Kidney (tissue), 22 donors: ENCODE measurements at places on chromosomes 16 and 17. TPM values are rescaled to one million over a fixed set of nuclear protein-coding genes. Genes with fewer than 3 reads are reported as not detected.

DNA sequence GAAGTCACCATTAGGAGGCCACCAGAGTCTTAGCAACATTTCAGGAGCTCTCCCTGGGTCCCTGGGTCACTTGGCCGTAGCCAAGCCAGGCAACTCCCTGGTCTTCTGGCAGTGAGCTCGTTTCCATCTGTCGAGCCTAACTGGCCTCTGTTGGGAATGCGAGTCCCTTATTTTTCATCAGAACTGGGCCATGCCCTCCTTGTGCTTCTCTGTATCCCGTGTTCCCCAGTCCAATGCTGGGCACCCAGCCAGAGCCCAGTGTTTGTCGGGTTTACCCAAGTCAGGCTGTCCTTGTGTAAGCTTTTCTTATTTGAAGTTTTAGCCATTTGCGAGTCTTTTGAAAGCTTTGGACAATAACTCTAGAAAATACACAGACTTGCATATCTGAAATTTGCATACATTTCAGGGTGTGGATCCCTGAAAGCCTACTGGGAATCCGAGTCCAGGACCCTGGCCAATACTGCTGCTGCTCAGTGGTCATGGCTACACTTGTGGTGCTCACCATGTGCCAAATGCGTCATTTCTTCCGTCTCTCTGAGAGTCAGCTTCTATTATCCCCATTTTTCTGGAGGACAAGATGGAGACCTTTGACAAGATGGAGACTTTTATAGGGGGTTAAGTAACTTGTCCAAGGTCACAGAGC lies 81.6 kb upstream of the LGALS9 start:
- DNase-seq = no peak

GRCh38 chr17:15134363-15134762 lies 130.8 kb downstream of the PMP22 start:
- DNase-seq = no peak

- peak; percentile 86 for DNase-seq
Observed at GRCh38 chr16:88917146-88917914, 50.9 kb upstream of the PABPN1L start.

DNA sequence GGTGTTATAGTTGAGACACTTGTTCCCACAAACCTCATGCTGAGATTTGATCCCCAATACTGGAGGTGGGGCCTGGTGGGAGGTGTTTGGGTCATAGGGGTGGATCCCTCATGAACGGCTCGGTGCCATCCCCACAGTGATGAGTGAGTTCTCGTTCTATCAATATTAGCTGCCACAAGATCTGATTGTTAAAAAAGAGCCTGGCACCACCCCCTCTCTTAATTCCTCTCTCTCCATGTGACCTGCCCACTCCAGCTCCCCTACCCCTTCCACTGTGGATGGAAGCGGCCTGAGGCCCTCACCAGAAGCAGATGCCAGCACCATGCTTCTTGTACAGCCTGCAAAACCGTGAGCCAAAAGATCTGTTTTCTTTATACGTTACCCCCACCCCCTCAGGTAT lies 31.2 kb downstream of the TRIM16 start:
- DNase-seq = no peak

GRCh38 chr17:299546-299945 lies 53.1 kb downstream of the RPH3AL start:
- no peak for DNase-seq

DNA sequence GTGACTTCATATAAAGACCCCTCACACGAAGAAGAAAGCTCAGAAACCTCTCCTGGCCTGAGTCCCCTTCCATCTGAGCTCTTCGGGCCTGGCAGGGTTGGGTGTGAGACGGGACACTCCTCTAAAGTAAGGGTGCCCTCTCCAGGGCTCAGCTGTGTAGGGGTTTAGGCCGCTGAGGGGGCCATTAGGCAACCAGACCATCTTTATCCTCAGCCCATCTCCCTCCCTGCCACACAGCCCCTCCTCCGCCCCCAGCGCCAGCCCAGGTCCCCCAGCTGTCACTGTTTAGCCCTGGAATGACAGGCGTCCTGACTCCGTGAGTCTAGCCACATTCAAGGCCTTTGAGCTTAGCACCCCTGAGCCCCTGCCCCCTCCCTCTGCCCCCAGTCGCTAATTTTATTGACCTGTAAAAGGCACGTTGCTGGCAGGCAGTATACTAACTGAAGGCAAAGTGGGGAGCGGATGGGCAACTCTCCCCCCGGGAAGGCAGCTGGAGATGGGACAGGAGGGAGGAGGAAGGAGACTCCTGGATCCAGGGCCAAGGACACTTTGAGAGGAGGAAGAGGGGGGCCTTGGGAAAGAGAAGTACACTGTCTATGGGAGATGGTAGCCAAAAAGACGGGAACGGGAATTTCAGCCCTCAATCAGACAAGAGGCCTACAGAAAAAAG lies 592 bp upstream of the ZNF385C start:
- DNase-seq = no peak

DNA sequence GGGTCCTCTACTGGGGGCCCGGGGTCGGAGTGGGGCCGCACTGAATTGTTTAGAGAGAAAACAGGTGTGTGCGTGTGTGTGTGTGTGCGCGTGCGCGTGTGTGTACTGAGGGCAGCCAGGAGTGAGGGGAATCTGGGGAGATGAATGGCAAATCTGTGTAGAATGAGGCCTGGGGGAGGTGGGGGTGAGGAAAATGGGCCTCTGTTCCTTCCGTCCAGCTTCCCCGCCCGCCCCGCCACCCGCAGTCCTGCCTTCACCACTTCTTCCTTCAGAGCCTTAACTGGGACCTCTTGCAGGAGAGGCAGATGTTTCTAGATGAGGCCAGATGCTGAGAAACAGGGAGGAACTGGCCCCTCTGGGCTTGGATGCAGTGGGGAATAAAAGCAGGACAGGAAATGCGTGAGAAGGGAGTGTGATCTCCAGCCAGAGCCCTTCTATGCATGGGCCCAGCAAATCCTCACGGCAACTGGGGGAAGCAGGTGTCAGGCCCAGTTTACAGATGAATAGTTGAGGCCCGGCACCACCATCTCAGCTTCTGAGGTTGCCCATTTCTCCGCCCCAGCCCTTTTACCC lies 29.7 kb upstream of the NGFR start:
- DNase-seq = no peak

- no peak for DNase-seq
Observed at GRCh38 chr16:55576384-55576783, 9.9 kb downstream of the CAPNS2 start.

GRCh38 chr16:339680-340079 lies 12.8 kb downstream of the AXIN1 start:
- DNase-seq = no peak

GRCh38 chr17:75602644-75603043 lies 15.0 kb downstream of the MYO15B start:
- DNase-seq = no peak

DNA sequence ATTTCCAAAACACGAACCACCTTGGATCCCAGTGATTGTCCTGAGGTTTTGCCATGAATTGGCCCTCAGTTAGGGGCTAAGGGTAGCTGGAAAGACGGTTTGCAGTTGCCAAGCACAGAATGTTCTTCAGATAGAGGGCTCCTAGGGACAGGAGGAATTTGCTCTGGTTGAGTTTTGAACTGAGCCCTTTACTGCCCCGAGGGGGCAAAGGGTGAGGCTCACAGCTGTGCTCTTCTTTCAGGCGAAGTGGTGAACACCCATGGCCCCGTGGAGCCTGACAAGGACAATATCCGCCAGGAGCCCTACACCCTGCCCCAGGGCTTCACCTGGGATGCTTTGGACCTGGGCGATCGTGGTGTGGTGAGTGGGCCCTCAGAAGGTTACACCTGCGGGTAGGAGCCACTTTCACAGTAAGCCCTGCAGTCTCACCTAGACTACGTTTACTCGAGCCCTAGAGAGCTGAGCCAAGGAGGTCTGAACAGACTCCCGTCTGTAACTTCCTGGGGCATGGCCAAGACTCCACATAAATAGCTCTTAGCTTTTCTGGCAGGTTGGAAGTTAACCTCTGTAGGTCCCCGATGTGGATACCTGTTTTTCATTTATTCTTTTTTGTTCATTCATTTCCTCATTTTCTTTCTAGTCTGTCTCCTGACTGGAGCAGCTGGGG lies 32.5 kb downstream of the NMT1 start:
- DNase-seq = no peak

DNA sequence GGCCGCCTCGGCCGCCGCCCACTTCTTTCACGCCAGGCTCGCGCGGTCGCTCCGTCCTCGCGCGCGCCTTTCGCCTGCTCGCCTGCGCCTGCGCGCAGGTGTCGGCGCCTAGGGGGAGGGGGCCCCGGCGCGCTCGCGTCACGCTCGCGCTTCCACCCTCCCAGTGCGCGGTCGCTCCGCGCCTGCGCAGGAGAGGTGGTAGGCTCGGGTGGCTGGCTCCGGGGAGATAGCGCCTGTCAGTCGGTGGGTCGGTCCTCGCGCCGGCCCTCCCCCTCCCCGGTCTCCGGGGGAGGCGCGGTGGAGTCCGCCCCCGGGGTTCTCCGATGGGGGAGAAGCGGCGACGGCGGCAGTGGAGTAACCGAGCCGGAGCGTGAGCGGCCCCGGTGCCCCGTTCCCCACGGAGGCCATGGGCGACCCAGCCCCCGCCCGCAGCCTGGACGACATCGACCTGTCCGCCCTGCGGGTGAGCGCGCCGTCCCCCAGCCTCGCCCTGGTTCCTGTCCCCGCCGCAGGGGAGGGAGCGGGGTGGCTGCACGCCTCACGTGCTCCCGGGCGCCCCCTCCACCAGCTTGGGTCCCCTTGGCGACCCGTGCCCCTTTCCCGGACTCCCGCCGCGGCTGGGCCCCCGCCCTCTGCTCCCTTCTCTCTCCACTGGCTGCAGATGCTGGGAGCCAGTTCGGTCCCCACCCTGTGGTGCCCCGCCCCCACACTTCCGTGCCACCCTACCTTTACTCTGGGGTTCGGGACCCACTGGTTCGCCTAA lies at the start of gene MINK1:
TSS of gene MINK1 (plus strand) at position 163 of the 763 bp plus-strand sequence. CDS start at position 407, 244 bp downstream.
- peak; percentile 96 for DNase-seq

GRCh38 chr17:7004398-7005253 lies 7.8 kb upstream of the RNASEK start:
- DNase-seq = peak; percentile 83

DNA sequence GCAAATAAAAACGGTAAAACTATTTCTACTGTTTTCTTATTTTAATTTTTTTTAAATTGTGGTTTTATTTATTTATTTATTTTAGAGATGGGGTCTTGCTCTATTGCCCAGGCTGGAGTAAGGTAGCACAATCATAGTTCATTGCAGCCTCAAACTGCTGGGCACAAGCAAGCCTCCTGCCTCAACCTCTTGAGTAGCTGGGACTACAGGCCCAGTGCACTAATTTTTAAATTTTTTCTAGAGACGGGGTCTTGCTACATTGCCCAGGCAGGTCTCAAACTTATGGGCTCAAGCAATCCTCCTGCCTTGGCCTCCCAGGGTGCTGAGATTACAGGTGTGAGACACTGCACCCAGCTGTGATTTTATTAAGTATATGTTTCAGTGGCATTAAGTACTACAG lies 46.5 kb upstream of the MRC2 start:
- DNase-seq = no peak

SMIM5 gene
- 8.0 TPM for total RNA-seq

ATAD5 gene
- 1.7 TPM for total RNA-seq

ZNF629 gene
- 19.8 TPM for total RNA-seq

PRR29 gene
- 4.4 TPM for total RNA-seq

CBFA2T3 gene
- 8.0 TPM for total RNA-seq

TEX19 gene
- total RNA-seq = not detected

NPIPB12 gene
- total RNA-seq = 68.1 TPM

ZP2 gene
- total RNA-seq = not detected
